Stimulated activated CD4-positive, alpha-beta T cell treated with anti-CD3 and anti-CD28 coated beads, Interleukin-1b, Interleukin-23, amount 100 ng/mL, for 48 hours (primary cell): ENCODE measurements at places on chromosomes 11 and 22.

- DNase-seq, result no peak
These were observed 29.6 kb downstream of the AMPD3 start for GRCh38 chr11:10484461-10485180.

DNA sequence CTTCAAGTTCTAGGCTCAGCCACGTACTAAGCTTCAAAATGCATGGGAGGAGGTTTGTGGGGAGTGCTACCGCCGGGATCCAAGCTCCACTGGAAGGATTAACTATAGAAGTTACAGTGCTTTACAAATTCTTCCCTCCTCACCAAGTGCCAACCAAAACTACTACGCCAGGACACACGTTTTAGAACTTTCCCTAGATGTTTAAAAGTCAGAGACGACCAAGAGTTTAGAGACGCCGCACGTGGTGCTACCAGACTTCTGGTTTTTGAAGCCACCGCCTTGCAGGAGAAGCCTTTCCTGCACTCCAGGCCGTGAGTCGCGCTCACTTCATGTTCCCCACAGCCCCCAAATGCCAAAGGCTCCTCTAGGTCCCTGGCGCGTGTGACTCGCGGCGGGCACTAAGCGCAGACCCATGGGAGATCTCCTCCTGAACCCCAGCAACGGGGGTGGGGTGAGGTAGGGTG lies 734 bp downstream of the SNU13 start:
- DNase-seq, result peak; percentile 24

GRCh38 chr11:117492578-117493251 lies 165.1 kb downstream of the CEP164 start:
- no peak for DNase-seq

- DNase-seq, result no peak
These were observed 90.0 kb downstream of the ARHGAP42 start for GRCh38 chr11:100777103-100777502.

GRCh38 chr11:1119604-1120146 lies 38.1 kb upstream of the MUC5AC start:
- DNase-seq, result no peak

DNA sequence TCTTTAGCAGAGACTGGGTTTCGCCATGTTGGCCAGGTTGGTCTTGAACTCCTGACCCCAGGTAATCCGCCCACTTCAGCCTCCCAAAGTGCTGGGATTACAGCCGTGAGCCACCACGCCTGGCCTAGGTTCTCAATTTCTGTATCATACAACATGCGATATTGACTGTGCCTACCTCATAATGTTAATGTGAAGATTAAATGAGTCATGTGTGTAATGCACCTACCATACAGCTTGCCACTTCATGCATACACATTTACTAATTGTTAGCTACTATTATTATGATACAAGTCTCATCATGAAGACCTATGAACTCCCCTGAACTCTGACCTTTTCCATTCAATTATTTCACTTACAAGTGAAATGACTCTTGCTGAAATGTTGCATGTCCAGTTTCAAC lies 25.7 kb downstream of the AGBL2 start:
- DNase-seq, result no peak

GRCh38 chr11:35223371-35223796 lies 84.4 kb downstream of the CD44 start:
- no peak for DNase-seq

- no peak for DNase-seq
These were observed 58.8 kb downstream of the CNTN5 start for GRCh38 chr11:99079576-99079975.

- DNase-seq, result no peak
These were observed 32.7 kb upstream of the ACCSL start for GRCh38 chr11:44014968-44015623.

- DNase-seq, result no peak
These were observed 17.5 kb upstream of the ADSL start for GRCh38 chr22:40328546-40329456.

GRCh38 chr11:17978553-17979287 lies 34.1 kb downstream of the SERGEF start:
- DNase-seq, result peak; percentile 12

GRCh38 chr11:111764621-111765020 lies 1.6 kb downstream of the PPP2R1B start:
- no peak for DNase-seq

DNA sequence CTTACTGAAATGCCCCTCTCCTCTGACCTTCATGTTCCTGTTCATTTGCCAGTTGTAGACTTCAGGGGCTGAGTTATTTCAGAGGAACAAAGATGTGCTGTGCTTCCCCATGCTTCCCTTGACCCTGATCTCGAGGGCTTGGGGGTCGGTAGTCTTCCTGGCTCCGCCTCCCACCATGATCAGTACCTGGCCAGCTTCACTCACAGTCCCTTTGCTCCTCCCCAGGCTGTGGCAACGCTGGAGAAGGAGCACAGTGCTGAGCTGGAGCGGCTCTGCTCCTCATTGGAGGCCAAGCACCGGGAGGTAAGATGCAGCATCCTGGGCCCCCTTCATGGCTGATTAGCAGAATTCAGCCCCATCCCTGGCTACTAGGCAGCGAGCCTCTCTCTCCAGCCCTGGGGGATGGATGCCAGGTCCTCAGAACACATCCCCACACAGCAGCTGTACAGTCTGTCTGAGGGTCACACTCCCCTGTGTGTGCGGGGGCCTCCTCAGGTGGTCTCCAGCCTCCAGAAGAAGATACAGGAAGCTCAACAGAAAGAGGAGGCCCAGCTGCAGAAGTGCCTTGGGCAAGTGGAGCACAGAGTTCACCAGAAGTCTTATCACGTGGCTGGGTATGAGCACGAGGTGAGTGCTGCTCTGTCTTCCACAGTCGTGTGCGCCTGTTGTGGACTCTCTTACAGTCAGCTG lies 64.5 kb downstream of the CEP164 start:
- DNase-seq, result no peak

- DNase-seq, result no peak
These were observed 6.0 kb downstream of the RNF169 start for GRCh38 chr11:74754507-74755252.

DNA sequence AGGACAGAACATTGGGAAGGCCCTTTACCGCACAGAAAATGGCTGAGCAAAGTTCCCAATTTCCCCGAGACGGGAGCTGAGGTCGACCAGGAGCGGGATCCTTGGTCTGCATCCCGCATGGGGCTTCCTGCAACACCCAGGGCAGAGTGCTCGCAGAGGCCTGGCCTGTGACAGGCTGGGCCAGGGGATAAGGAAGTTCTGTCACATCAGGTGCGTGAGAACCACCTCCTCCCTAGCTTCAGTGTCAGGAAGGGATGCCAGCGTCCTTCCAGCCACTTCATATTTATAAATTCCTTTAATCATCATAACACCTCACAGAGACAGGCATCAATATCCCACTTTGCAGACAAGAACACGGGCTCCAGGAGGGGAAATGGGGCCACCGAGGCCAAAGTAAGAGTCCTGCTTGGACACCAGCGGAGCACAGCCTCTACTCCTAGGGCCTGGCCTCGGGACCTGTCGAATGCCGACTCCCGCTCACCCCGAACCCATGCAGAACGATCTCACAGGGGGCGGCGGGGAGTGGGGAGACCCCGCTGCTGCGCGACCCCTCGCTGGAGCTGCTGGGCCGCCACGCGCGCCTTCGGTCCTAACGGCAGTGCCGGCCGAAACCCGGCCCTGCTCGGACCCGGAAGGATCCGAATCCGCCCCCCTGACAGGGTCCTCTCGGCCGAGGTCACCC lies 532 bp downstream of the BET1L start:
- DNase-seq, result peak; percentile 22

GRCh38 chr22:32219026-32219425 lies 14.2 kb upstream of the RFPL2 start:
- DNase-seq, result no peak

DNA sequence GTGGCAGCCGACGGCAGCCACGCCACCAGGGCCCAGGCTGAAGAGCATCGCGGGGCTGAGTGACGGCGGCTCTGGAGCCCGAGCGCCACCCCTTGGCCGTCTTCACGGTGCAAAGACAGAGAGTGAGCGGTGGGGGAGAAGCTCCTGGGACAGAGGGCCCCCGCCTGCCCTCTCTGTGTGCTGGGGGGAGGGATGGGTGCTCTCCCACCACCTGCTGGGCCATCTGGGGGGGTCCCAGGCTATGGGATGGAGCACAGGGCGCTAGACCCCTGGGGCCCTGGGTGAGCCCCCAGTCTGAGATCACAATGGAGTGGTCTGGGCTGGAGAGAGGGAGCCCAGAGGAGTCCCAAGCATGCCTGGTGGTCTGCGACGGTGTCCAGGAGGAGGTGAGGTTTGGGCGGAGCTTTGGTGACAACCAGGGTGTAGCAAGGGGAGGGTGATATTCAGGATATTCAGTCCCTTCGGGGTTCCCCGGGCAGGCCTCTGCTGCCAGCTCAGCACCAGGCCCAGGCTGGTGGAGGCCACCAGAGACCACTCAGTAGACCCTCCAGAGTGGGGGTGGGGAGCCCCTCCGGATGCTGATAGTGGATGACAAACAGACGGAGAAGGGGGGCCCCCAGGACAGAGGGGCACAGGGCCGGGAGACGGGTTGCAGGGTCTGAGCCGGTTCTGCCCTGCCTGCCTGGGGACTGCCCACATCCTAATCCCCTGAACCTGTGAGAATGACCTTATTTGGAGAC lies 78.1 kb upstream of the PRR5 start:
- no peak for DNase-seq

GRCh38 chr22:40484906-40485669 lies 114.7 kb downstream of the SGSM3 start:
- no peak for DNase-seq

DNA sequence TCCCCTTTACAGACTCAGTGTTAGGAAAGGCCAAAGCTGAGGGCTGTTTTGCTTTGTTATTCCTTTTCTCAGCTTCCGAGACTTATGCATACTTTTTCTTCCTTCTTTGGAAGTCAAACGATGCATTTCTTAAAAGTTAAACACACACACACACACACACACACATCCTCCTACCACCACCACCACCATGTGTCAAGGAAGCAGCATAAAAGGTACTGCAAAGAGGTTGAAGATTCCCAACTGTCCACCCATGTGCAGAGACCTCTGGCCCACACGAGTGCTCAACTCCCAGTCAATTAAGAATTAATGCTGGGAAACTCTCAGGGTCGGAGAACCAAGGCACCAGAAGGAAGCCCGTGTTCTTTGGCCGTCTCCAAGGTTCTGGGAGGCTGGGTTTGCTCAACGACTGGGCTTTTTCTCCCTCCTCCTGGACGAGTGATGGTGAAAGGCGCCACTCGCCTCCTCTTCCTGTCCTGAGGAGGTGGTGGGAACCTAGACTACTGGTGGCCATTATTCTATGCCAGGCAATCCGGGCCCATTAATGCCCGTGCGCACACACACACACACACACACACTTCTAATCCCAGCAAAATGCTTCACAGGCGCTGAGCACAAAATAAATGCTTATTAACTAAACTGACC lies 15.1 kb downstream of the MN1 start:
- DNase-seq, result no peak

DNA sequence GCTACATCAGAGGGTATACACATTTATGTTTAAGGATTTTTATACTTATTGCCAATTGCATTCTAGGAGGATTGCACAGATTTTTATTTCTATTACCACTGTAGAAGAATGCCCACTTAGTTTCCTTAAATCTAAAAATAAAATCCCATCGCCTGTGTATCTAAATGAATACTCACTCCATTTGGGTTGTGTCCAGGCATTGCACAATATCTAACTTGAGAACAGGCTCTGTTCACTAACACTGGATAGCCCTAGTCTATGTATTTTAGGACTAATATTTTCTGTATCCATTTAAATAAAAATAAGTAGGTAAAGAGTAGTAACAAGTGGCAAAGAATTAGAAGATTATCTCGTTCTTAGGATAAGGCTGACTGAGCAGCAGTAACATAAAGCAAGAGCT lies 4.1 kb downstream of the C11orf52 start:
- DNase-seq, result no peak

GRCh38 chr11:46295312-46296058 lies 18.0 kb downstream of the CREB3L1 start:
- peak; percentile 72 for DNase-seq

GRCh38 chr11:100984668-100985067 lies 144.9 kb downstream of the PGR start:
- no peak for DNase-seq

GRCh38 chr11:102306048-102306597 lies 11.2 kb upstream of the BIRC3 start:
- DNase-seq, result no peak

DNA sequence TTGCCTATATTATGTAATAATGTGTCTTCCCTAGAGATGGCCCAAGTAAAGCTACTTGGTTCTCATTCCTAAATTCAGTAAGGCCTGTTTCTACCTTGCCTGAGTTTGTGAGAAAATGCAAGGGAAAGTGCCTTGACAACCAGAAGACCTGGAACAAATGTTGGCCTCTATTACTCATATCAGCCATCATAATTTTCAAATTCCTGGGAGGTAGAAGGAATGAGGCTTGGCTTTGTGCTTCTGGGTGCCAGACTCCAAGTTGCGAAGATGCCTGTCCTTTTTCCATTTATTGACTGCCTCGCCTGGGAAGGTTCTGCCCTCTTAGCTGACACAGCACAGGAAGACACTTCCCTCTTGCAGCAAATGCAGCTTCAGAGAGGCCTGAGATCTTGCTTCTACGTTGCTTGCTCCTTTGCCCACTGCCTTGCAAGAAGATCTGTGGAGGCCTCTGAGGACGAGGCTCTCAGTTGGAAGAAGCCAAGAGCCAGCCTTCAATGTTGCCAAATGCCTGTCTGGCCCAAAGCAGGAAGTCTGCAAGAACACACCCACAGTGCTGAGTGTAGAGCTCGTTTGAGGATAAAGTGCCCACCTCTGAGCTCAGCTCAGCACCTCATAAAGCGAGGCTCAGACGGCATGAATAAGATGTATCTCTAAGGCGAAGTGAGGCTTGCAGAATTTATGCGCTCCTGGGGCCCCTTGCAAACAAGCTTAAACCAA lies 120.1 kb downstream of the GALNT18 start:
- DNase-seq, result no peak
